ENCODE measurements at places on chromosomes 7 and 10.

GRCh38 chr10:48976196-48976595, 36.6 kb upstream of the LRRC18 start:
- DNase-seq, result peak; percentile 30

DNA sequence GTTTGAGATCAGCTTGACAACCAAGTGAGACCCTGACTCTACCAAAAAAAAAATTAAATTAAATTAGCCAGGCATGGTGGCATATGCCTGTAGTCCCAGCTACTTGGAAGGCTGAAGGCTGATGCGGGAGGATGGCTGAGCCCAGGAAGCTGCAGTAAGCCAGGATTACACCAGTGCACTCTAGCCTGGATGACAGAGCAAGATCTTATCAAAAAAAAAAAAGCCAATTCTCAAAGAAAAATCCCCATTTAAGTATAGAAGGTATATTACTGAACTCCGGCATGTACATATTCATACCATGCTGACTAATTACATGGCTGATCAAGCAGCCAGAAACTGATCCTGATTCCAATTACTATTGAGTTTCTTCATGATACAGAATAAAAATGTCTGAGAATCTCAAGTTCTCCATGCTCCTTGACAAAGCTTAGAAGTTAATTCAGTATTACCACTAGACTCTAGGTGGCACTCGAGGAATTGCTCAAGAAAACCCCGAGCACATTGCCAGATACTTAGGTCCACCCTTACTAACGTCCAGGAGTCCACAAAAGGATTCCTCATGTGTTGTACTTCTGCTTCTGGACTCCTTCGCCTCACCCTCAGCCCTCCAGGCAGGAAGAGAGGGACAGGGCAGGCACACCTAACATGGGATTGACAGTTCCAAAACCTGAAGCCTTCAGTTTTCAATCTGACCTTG, 148.9 kb downstream of the PARD3 start:
- DNase-seq, result no peak

- DNase-seq, result peak; percentile 68
These were observed 196.8 kb downstream of the SKAP2 start for GRCh38 chr7:26667514-26668133.

DNA sequence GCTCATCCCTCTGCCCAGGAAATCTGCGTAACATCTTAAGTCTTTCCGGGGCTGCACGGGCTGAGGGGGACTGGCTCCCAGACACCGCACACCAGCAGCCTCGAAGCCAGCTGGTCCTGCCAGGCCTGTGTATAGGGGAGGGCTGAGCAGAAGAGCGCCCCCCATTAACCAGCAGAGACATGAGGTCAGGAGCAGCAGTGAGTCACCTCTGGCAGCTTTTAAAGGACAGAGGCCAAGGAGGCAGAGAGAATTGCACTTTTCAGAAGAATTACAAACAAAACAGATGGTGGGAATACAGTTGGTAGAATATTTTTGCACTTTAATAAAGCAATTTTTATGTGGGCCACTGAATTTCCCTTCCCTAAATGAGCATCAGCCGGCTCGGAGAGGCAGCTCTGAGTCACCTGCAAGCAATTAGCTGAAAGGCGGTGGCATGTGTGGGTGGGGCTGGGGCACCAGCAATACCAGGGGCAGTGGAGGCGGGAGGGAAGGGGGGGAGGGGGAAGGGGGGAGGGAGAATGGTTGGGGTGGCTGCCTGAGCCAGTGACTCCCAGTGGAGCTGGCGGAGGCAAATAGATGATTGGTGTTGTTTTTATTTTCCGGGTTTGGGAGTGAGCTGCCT, 39.1 kb downstream of the GOLGA7B start:
- DNase-seq, result no peak

DNA sequence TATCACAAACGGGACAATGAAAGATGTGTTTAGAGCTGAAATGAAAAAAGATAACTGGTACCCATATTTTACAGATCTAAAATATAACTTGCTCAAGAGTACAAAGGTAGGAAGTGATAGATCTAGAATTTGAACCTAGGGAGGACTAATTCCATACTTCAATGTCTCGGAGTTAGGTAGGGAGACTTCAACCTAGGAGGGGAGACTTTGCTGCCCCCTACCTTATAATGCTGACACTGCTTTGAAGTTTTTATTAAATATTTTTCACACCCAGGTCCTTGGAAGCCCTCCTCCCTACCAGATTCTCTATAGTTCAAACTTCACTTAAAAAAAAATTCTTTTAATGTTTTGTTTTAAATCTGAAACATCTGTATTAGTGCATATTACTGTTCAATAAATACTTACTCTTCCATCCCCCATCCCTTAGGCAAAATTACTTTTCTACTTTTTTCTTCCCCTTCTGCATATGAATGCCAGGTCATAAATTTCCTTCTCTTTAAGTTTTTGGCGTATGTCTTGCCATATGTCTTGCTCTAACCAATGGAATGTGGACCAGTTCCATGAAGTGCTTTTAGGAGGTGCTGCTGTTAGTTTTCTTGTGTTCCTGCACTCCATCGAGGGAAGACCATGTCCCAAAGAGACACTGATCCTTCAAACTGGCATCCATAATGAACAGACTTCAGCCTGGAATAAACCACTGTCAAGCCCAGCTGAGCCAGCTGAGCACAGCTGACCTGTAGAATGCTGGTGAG, 57.8 kb downstream of the MICU1 start:
- no peak for DNase-seq

GRCh38 chr10:132341017-132341416, 9.0 kb downstream of the LRRC27 start:
- DNase-seq, result no peak

DNA sequence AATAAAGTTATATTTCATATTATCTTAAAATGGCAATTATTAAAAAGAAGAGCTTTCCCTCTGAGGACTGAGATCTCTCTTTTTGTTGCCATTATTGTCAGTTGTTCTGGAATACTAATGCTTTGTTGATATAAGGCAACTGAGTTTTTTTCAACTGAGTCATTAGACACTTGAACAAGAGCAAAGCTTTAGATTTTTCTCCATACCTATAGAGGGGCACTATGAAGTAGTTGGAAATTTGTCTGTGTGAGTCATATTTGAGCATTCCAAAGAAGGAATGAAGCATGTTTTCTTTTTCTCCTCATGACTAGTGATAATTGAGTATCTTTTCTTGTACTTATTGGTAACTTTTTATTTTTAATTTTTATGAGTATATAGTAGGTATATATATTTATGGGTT, 24.5 kb downstream of the RPA3 start:
- DNase-seq, result no peak

DNA sequence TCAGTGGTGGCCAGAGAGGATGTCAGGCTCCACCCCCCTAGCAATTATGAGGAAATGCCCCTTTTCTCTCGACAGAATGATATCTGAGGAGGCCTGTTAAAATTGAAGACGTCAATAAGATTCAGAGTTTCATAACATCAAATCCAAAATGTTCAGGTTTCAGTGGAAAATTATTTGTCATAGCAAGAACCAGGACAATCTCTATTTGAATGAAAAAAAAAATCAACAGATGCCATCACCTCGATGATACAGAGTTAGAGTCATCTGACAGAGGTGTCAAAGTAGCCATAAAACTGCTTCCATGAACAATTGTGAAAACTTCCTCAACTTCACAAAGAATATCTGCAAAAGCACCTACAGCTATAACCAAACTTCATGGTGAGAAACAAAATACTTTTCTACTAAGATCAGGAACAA, 7.7 kb downstream of the TMEM273 start:
- DNase-seq, result no peak

DNA sequence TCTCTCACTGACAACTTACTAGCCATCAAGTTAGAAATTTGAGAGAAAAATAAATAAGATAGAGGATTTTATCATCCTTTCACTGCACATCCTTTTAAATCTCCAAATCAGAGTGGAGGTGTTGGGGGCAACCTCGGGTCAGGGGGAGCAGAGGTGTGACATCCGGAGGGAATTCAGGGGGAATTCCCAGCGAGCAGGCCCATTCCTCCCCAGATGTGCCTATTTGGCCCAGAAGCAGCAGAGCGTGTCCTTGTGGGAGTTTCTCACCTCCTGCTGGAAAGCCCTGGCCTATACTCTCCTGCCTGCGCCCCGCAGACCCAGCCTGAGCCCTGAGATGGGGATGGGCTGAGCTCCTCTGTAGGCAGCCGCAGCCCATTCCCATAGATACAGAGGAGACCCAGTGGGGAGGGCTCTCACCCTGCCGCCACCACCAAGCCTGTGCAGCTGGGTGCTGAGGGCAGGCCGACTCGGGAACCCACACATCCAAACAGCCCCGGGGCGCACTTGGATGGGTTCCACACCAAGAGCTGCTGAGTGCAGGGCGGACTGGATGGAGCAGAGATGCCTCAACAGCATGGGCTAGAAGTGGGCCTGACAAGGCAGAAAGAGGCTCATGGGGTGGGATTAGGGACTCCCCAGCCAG, 124.5 kb downstream of the CXCL12 start:
- DNase-seq, result no peak

GRCh38 chr10:74156919-74157289, 5.9 kb downstream of the ADK start:
- no peak for DNase-seq

Data from WTC11 (cell line).